ENCODE measurements at places on chromosomes 2 and 18. TPM values are rescaled to one million over a fixed set of nuclear protein-coding genes. Genes with fewer than 3 reads are reported as not detected.

The PAIP2B gene
- 2.5 TPM for total RNA-seq

The TMEM200C gene
- 1.3 TPM for total RNA-seq

GRCh38 chr2:70645733-70646419 is 92.2 kb upstream of the TGFA start:
- peak; percentile 17 for DNase-seq

- DNase-seq, result no peak
These were observed 54.7 kb upstream of the TGFA start for GRCh38 chr2:70608373-70608772.

DNA sequence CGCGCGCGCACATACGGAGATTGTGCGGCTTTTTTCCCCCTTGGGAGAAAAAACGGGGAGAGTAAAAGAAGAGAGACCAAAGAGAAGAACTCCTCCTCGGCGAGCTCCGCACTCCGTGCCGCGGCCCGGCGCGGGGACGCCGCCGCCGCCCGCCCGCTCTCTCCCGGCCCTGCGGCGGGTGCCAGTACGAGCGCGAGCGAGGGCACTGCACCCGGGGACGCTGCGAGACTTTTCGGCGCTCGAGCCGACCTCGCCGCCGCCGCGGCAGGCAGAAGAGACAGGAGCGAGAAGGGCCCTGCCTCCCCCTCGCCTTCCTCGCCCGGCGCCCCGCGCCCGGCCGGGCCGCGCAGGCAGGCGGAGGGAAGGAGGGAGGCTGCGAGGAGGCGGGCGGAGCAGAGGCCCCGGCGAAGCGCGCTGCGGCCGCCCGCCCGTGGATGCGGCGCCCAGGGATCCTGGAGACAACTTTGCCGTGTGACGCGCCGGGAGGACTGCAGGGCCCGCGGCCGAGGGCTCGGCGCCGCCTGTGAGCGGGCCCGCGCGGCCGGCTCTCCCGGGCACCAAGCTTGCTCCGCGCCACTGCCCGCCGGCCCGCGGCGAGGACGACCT is 857 bp upstream of the INHBB start:
- DNase-seq, result peak; percentile 54

DNA sequence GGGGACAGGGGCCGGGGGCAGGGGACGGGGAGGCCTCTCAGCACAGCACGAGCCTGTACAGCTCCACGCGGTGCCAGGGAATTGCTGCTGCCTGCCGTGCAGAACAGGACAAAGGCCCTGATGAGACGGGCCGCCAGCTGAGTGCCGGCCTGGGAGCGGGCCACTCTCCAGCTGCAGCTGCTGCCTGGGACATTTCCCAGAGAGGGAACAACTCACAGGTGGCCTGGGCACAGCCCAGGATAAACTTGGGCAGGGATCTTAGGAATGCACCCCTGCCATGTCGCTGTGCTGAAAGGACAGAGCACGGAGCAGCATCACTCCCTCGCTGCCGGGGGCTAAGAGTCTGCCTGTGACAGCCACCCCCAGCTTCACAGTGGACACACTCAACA is 38.8 kb downstream of the CENPO start:
- DNase-seq, result no peak

The CNTNAP5 gene
- not detected for total RNA-seq

DNA sequence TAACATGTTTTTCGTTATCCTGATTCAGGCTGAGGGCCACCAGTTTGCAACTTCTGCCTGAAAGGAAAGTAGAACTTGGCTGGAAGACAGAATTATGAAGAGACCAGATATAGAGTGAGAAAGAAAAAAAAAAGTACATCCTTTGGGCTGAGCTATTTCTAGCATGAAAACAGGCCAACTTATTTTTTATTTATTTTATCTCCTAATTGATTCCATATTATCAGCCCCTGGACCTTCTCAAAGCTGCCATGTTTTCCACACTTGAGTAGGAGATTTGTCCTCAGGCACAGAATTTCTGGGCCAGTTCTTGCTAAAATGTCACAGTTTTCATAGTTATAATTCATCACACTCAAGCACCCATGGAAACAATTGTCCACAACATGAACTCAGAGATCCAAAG is 586.8 kb upstream of the CNTNAP5 start:
- DNase-seq, result no peak

GRCh38 chr2:101998896-101999789 is 7.4 kb downstream of the IL1R2 start:
- no peak for DNase-seq

The DOK6 gene
- 0.06 TPM for total RNA-seq

The CROCC2 gene
- not detected for total RNA-seq

The CCDC178 gene
- total RNA-seq, result not detected

The PSME4 gene
- total RNA-seq, result 41.9 TPM

The LIMS2 gene
- total RNA-seq, result not detected

DNA sequence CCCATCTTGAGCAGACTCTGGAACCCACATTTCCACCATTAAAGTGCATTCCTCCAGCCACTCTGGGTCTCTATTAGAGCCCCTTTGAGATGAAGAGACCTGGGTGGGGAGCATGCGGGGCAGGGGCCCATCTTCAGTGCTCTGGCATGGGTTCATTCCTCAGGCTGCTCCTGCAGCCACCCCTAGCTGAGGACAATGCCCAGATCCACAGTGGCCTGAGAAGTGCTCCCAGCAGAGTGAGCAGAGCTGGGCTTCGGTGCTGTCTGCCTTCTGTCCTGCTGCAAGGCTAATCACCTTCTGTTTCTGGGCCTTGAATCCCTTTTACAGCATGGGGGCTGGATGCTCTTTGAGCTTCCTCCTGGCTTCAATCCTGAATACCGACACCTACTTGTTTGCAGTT is 169.8 kb downstream of the TRIM43 start:
- DNase-seq, result no peak

DNA sequence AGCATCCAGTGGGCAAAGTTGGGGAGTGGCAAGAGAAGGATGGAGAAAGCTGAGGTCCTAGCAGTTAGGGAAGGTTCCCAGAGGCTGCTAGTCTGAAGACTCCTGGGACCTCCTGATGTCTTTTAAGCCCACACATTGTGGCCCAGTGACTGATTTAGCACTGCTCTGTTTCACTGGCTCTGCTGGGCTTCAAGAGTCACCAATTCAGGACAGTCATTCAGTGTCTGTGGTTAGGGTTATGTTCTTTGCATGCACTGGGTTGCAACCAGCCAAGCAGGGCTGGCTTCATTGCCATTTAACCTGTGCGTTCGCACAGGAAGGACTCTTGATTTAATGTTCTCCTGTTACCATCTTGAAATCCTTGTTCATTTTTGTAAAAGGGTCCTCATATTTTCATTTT is 199.2 kb downstream of the ICOS start:
- no peak for DNase-seq

DNA sequence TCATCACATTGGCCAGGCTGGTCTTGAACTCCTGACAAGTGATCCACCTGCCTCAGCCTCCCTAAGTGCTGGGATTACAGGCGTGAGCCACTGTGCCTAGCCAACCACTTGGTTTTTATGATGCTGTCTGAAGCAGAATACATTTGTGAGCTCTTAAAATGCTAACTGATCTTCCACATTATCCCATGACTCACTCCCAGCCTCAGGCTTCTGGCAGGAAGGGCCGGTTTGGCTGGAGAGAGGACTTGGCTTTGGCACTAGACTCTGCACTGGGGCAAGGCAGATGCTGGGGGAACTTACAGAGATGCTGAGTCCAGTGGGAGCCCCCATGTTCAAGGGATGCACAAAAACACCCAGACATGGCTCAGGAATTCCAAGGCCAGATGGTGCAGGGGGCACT is 40.5 kb upstream of the SH3BP4 start:
- peak; percentile 74 for DNase-seq

- no peak for DNase-seq
These were observed 633.4 kb upstream of the TMEFF2 start for GRCh38 chr2:192828175-192828574.

GRCh38 chr2:134299334-134299733 is 45.5 kb downstream of the MGAT5 start:
- no peak for DNase-seq

GRCh38 chr2:110994250-110994961 is 126.3 kb upstream of the BCL2L11 start:
- DNase-seq, result no peak

GRCh38 chr2:192026059-192026824 is 168.5 kb downstream of the TMEFF2 start:
- no peak for DNase-seq

- DNase-seq, result no peak
These were observed 30.4 kb upstream of the MGAT4A start for GRCh38 chr2:98761267-98761781.
